NK-92 treated with Interleukin-12 subunit alpha and Interleukin-12 subunit beta, amount 100 ng/mL, for 24 hours (cell line): ENCODE measurements at places on chromosomes 13 and 19.

GRCh38 chr19:38360351-38360750 lies 14.0 kb upstream of the PSMD8 start:
- DNase-seq, result no peak

- DNase-seq, result no peak
Measured at GRCh38 chr19:8335343-8336071, 7.6 kb downstream of the KANK3 start.

GRCh38 chr19:44255705-44256411 lies 3.8 kb upstream of the ZNF233 start:
- DNase-seq, result no peak

GRCh38 chr13:112793545-112794445 lies 104.0 kb downstream of the ATP11A start:
- no peak for DNase-seq

DNA sequence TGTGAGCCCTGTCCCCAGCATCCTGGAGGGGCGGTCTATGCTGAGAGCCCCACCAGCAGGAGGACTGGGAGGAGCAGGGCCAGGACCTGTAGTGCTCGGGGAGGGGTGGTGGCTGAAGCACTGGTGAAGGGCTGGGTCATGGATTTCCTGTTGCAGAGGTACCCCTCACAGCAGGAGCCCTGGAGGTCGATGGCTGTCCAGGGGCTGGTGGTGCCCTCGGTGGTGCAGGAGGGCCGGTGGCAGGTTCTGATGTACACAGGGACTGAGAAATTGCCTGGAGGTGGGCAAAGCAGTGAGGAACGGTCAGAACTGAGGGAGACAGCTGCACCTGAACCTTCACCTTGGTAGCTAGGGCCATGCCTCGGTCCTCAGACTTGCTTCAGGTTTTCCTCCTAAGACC lies 4.7 kb downstream of the LYPD5 start:
- no peak for DNase-seq

- DNase-seq, result no peak
Measured at GRCh38 chr19:54616821-54617560, 13.3 kb upstream of the LILRB1 start.

DNA sequence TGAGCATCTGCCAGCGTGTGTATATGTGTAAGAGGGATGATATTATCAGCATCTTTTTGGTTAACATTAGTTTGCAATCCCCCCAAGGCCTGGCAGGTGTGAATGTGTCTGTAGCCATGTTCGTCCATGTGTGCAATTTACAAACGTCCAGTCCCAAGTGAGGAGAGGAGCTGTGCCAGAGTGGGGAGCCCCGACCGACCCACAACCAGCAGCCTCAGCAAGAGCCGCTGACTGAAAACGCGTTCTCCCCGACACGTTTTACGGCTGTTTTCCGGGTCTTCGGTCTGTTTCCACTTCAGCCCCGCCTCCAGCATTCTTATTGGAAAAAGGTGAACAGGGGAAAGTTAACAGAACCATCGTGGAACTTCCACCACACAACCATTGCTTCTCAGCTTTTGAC lies 119.1 kb upstream of the SOX1 start:
- DNase-seq, result no peak

- no peak for DNase-seq
Measured at GRCh38 chr13:21354721-21355120, 104.4 kb downstream of the ZDHHC20 start.

DNA sequence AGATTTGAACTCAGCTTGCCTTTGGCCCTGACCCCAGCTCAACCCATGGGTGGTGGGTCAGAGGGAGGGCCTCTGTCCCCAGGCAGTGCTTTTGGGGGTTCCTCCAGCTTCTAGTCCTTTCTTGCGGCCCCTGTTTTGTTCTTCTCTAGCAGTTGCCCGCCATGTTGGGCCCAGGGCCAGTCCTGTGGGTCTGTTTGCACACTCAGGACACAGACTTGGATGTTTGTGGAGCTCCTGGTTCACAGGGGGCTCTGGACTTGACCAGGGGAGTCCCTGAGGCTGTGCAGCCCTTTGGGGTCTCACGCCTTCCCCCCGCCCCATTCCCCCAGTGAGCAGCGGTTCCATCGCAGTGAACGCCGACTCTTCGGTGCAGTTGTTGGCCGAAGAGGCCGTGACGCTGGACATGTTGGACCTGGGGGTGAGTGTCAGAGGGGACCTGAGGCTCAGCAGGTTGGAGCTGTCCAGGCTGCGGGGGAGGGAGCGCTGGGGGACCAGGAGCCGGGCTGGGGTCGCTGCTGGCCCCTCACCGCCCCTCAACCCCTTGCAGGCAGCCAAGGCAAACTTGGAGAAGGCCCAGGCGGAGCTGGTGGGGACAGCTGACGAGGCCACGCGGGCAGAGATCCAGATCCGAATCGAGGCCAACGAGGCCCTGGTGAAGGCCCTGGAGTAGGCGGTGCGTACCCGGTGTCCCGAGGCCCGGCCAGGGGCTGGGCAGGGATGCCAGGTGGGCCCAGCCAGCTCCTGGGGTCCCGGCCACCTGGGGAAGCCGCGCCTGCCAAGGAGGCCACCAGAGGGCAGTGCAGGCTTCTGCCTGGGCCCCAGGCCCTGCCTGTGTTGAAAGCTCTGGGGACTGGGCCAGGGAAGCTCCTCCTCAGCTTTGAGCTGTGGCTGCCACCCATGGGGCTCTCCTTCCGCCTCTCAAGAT lies 2.5 kb downstream of the ATP5F1D start:
- peak; percentile 69 for DNase-seq

DNA sequence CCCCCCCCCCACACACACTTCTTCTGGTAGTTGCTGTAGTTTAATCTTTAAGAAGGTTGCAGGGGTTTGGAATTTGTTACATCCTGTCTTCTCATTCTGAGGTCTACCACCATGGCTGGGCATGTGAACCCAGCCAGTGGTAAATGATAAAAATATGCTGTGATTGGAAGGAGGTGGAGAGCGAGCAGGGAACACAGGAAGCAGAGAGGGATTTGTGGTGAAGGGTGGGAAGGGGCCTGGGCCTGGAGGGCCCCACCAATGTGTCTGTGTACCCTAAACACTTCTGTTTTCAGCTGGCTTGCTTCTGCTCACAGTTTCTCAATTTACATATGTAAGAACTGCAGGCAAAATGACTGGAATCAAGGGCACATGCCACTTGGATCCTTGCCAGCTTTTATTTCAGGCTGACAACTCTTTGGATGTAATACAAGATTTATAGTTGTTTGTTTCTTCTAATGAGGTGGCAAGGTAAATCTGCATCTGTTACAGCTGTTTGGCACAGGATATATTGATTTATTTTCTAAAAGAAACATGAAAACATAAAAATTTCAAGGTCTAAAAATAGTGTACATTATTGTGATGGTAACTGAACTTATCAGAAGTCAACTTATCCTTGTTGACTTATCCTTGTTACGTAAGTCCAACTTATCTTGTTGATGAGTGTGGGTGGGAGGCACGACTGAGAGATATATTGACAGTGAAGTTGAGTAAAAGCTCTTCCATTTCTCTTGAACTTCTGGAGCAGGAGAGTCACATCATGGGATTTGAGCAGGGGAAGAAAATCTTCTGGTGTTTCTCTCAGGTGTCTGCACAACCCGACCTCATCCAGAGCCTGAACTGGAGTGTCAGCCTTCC lies 313.2 kb downstream of the SHISA2 start:
- DNase-seq, result peak; percentile 39

- no peak for DNase-seq
Measured at GRCh38 chr13:100273552-100273951, 184.7 kb downstream of the PCCA start.

DNA sequence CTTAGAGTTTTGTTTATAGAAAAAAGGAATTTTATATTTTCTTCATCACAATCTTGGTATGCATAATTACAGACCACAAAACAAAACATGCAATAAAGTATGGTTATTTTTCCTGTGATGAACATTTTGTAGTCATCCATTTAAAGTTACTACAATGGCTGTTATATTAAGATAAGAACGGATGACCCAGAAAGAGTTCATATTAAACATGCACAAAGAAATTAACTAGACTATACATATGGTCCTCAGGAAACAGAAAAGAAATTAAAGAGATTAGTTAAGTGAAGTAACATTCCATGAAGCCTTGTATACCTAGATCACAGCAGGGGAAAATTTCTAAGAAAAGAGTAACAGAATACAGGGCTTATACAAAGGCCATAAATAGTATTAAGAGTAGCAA lies 36.8 kb downstream of the RBM26 start:
- DNase-seq, result no peak

DNA sequence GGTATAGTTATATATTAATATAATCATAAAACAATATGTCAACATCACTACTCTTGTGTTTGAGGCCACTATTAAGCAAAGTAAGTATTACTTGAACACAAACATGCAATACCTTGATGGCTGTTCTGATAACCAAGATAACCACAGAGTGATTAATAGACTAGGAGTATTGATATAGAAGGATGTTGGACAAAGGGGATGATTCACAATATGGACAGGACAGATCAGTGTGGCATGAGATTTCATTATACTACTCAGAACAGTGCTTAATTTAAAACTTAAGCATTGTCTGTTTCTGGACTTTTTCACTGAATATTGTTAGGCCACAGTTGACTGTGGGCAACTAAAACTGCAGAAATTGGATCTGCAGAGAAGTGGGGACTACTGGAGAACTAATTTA lies 384.2 kb downstream of the SLITRK1 start:
- DNase-seq, result no peak

DNA sequence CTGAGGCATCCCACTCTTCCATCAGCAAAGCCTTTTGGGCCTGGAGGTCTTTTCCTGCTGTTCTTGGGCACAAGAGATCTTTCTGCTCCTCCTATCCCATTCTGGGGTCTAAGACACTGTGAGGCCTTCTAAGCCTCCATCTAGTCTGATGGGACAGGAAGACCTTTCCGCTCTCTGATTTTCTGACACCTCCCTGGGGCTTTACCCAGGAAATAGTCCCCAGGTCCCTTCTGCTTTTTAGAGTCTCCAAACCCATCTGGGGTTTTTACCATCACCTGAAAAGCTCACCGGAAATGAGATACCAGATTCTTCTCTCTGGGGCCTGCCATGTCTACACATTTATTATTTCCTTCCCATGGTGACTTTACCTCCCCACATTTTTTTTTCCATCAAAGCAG lies 21.1 kb downstream of the CLEC17A start:
- DNase-seq, result no peak

DNA sequence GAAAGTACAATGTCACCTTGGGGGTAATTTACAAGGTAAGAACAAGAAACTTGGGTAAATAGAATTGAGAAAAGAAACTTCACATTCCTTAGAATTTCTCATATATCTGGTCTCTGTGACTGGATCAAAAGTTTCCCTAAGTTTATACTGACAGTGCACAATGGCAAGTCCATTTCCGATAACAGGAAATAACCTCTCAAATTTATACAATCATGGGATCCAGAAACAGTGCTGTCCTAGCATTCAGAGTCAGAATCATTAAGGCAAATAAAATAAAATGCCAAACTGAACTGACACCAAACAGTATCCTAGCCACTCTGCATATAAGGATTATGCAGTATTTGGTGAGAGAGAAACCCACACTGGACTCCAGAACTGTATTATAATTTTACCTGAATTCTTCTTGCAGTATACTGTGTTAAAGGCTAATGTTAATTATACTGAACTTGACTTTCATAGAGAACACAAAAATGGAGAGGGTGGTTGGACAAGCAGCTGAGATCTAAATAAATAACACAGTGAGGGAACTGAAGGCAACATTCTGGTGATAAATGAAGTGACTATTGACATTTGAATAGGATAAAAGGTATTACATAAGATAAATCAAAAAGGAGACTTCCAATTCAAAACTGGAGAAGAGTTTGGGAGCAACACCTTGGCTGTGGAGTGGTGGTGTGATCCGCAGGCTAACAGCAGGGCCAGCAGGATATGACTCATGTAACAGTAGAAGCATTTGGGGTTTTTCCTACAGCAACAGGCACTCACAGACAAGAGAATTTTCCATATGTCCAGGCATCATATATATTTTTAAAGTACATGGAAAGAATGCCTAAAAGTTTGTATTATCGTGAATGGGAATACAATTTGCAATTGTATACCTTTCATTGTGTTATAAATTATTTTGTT lies 932.5 kb upstream of the MIR17HG start:
- DNase-seq, result no peak

DNA sequence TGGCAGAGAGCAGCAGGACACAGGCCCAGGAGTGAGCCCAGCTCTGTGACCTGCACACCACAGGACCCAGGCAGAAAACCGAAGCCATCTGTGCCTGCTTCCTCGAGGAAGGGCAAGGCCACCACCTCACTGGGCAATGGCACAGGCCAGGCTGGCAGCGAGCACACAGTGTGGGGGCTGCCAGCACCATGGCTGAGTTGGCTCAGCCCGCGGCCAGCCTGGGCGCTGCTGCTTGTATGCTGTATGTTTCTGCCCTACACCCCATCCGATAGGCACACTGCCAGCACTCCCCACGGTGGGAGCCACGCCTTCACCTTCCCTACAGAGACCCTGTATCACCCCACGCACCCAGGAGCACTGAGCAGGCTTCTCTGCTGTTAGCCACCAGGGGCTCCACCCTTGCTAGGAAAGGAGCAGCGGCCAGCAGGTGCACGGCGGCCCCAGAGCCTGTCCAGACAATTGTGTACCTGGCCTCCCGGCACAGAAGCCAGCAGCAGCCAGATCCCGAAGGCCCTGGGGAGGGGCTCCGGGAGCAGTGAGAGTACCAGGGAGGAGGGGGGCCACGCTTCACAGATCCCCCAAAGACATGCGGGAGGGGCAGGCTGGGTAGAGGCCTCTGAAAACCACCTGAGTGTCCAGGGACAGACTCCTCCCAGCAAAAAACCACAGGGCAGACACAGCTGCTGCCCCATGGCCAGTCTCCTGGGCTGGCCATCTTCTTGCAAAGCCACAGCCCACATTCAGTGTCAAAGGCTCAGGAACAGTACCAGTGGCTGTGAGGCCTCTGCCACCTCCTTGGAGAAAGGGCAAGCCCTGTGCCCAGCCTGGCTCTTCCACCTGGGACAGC lies 56.1 kb downstream of the MLLT1 start:
- DNase-seq, result no peak

GRCh38 chr13:97386801-97387484 lies 47.0 kb upstream of the RAP2A start:
- DNase-seq, result peak; percentile 42

- DNase-seq, result no peak
Measured at GRCh38 chr13:98214008-98214643, 37.1 kb upstream of the RNF113B start.

DNA sequence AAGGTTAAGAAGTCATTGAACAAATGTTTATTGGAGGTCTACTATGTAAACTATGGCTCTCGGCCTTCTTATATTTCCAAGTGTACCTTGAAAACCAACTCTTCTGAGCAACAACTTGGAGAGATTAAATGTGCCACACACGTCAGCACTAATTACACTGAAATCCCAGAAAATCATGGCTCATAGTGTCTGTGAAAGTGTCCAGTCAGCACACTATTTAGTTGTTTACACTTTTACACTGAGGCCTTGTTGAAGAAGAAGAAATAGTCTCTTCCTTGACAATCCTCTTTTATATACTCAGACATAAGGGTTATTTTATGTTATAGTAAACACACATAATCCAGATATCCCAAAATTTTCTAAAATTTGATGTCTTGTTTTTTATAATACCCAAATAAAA lies 30.9 kb upstream of the NBEA start:
- no peak for DNase-seq

DNA sequence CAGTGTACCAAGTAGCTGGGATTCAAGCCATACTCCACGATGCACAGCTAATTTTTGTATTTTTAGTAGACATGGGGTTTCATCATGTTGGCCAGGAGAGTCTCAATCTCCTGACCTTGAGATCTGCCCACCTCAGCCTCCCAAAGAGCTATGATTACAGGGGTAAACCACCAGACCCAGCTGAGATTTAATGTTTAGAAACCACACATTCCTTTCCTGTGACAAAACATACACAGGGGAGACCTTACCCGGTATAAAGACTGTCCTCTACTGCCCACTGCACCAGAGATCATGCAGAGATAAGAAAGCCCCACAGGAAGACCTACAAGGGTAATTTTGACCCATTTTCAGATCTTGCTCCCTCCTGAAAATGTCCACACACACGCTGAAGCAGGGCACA lies 22.8 kb upstream of the ZNF83 start:
- DNase-seq, result no peak
